ENCODE measurements at places on chromosomes 2 and 18. TPM values are rescaled to one million over a fixed set of nuclear protein-coding genes. Genes with fewer than 3 reads are reported as not detected.
A peak's percentile ranks its signal among the peaks of the same experiment; 100 is the strongest.

GRCh38 chr2:49616800-49617199, 462.5 kb upstream of the FSHR start:
- no peak for DNase-seq

DNA sequence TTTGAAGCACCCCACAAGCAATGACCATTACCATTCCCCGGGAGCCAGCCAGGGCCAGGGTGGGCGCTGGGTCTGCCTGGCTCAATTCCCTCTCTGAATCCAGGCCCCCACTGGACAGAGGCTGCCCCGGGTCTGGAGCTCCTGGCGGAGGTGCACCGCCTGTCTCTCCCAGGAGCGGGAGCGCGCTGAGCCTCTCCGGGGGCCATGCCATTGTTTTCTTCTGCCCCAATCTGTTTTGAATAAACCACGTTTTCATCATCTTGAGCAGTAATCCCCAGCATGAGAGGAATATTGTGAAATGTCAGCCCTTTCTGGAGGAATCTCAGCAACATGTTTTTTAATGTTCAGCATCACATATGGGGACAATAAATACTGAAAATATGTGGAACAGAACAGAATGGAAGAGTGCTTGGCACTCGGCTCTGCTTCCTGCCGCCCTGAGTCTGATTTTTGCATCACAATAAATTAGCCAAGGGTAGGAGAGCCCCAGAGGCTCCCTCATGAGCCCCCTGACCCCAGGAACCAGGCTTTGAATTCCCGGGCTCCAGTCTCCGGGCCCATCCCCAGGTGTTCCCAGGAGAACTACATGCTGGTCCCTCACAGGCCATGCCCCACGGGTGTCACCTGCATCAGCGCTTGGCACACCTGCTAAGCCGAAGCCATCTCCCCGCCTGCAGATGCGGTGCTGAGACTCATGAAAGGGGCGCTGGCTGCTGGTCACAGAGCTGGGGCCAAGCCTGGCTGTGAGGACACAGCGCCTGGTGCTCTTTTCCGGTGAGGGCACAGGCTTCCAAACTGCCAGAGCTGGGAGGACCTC, 88.8 kb downstream of the INHBB start:
- no peak for DNase-seq

The IL1A gene
- not detected for total RNA-seq

DNA sequence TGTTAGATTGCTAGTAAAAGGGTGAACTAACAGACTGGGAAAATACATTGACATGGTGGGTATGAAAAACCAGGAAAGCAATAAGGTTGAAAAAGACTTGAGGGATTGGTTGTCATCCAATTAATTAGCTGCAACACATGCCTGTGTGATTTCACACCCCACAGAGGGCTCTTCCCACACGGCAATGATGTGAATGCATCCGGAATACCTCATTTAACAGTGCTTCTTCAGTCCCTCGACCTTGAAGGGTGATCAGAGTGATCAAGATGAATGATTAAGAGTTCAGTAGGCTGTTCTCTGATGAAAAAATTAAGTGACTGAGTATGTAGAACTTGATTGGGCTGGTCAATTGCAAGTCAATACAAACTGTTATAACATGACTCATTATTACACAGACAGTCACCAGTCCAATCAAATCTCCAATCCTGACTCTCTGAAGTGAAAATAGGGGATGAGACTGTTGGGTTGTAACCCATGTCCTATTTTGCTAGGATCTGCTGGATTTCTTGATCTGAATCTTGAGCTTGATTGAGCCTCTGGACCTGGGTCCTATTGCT, 924.9 kb upstream of the FAM98A start:
- DNase-seq = no peak

DNA sequence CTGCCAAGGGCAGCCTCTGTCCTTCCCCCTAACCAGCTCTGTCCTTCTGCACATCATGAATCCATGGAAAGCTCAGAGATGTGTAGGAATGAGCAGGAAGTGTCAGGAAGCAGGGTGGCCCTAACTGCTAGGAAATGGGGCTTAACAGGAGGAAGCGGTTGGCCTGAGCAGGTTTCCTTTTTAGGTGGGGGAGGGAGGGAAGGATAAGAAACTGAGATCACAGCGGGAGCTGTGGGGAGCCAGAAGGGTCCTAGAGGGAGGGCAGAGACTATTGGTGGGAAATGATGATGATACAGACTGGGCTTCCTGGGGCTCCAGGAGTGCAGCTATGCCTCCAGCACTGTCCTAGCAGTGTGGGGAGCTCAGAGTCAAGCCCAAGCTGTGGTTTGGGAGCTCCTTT, 182.0 kb downstream of the SH3BP4 start:
- DNase-seq = no peak

DNA sequence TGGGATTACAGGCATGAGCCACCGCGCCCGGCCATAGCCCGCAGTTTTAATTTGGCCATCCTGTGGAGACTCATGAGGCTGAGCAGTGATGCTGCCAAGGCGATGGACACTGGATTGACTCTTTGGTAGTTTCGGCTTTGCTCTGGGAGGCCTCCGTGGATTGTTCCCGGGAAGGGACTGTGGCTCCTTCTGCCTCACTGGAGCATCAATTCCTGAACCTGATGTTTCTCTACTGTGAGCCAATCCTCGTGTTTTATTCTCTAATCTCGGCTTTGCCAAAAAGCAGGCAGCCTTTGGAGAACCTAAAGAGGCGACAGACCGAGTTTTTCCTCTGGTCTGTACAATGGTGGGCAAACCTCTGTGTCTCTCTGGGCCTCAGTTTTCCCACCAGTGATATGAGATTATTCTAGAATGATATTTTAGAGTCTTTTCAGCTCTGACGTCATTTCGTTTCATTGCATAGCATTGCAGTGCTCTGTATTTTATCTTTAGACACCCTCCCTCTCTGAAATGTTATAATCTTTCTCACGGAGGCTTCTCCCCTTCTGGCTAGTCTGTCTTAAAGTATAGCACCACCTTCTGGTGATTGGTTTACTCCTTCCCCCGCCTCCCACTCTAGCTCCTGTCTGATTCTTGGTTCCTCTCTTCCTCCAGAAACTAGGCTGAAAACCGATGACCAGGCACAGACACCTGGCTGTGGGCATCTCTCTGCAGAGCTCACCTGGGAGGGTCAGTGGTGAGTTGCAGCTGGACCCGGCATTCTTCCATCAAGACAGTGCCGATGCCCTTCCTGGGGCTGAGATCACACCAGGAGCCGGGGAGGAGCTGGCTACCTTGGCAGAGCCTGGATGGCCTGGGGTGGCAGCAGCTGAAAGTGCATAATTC, 341.3 kb downstream of the MYCN start:
- peak; percentile 57 for DNase-seq

DNA sequence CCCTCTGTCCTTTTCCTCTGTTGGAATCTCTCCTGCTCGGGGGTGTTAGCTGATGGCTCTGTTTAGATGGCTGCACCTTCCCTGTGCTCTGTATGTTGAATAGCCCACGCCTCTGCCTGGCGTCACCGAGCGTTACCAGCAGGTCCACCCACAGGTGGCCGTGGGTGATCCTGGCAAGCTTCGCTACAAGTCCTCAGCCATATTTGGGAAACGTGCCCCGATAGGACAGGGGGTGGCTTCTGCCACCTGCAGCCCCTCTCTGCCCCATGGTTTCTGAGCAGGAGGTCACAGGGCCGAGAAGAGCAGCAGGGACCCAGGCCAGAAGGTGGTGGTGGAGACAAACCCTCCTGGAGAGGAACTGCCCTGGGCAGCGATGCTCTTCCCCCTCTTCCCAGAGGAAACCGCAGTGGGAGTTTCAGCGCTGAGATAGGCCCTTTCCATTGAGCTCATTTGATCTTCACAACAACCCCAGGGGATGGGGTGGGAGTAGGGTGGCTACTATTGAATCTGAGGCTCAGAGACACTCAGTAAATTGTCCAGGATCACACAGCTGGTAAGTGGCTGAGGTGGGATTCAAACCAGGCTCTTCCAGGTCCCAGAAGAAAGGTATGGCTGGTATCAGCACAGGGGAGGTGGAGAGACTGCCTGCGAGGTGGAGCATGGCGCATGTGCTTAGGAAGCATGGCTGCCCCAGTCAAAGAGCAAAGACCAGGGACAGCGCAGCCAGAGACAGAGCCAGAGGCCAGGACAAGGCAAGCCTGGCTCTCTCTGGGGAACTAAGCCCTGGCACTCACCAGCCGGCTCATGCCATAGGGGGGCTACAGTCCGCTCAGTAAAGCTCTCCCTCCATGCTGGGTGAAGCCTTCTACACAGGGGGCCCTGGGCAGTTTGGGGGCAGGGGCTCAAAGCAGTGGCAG, 15.0 kb downstream of the NGEF start:
- DNase-seq = peak; percentile 49

The FSHR gene
- 1.3 TPM for total RNA-seq

The PAX8 gene
- 2.7 TPM for total RNA-seq

DNA sequence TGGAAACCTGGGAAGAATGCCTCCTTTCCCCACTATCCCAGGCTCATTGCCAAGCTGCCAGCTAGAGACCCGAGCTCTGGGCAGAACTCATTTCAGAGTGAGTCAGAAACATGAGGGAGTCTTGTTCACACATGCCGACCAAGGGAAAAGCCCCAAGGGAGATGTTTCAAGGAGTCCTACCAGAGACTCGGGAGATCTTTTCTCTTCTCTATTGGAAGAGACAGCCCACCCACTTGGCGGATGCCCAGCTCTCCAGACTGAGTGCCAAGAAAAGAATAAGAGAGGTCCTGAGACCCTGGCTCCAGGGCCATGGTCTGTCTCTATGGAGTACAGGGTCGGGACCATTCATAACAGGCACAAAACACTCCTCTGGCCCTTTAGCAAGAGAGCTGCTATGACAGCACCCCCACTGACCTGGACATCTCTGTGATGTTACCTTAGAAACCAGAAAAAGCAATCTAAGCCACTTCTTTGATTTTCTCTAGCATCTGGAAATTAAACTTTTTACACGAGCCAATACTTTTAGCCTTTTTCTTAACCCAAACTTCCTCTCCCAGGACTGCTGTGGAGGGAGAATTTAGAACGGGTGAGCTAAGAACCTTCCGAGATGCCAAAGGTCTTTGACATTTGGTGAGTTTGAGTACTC, 18.5 kb upstream of the IGFBP5 start:
- no peak for DNase-seq

The ERFE gene
- total RNA-seq = 2.3 TPM

The GALNT3 gene
- 6.9 TPM for total RNA-seq

The RTP5 gene
- total RNA-seq = 5.9 TPM

The CRYGD gene
- total RNA-seq = 2.1 TPM

The TYW5 gene
- total RNA-seq = 8.5 TPM

DNA sequence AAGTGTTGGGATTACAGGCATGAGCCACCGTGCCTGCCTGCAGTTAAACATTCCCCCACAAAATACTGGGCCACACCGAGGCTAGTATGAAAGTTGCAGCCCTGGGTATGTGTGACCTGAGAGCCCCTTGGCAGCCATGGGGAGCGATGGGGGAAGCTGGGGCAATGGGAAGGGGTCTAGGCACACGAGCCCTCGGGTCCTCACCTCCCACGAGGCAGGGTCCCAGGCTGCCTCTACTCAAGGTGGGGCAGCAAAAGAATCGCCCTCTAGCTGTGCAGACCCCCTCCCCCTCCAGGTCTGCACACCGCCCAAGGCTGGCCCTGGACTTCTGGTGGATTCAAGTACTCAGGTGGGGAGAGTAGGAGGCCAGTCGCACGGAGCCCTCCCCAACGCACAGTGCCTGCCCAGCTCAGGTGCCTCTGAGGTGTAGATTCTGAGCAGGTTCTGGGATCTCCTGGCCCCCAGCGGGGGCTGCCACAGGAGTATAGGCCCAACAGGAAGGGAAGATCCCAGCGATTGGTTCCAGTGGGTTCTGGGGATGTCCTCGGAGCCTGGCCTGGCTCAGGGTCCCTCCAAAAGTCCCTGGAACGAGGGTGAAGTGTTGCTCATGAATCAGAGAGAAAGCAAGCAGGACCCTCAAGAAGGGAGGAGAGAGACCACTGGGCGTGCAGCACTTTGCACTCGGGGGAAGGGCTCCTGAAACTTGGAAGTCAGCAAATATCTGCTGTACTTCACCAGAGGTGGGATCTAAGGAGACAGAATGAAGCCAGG, 2.6 kb downstream of the GPR35 start:
- peak; percentile 14 for DNase-seq

The PROKR1 gene
- not detected for total RNA-seq

DNA sequence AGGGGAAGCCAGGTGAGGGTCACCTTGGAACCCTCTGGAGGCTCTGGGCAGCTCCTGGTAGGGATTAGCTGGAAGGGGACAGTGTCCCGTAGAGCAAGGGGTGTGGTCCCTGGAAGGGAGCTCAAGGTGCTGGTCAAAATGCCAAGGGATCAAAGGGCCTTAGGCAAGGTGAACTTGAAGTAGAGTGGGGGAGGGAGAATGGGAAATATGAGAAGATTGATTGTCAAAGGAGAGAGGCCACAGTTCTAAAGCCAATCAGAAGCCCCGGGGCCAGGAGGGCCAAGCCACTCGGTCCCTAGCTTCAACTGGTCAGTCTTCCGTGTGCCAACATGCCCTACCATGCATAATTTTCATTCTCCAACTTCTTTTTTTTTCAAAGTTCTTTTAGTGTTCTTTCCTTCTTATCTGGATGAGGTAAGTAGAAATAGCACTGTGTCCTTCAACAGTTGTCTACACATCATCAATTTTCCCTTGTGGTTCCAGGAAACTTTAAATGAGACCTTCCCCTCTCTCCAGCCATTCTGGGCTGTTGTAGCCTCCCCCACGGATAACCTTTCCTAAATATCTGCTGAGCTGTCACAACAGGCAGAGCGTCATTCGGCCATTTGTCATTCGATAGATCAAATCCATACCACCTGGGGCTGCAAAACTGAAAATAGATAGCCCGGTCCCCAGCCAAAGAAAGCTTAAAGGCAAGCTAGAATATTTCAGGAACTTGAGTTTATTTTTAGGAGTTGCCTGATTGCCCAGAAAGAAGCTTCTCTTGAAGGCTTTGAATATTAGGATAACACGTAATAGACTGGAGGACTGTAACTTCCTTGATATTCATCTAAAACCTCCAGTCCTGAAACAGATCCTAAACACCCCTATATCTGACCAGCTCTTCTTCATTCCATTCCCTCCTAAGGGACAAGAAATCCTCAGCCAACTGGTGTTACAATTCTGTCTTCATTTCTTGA, 83.3 kb downstream of the ALPK2 start:
- DNase-seq = no peak

The SLC39A10 gene
- total RNA-seq = 93.2 TPM

GRCh38 chr18:69588301-69588700, 187.6 kb downstream of the DOK6 start:
- DNase-seq = no peak

GRCh38 chr2:83531206-83531826, 927.8 kb downstream of the SUCLG1 start:
- no peak for DNase-seq

DNA sequence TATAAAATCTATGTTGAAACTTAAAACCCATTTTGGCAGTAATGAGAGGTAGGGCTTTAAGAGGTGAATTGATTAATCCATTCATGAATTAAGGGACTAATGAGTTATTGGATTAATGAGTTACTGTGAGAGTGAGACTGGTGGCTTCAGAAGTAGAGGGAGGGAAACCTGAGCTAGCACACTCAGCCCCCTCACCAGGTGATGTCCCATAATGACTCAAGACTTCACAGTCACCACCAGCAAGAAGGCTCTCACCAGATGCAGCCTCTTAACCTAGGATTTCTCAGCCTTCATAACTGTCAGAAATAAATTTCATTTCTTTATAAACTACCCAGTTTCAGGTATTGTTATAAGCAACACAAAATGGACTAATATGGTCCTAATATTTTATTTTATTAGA, 621.7 kb upstream of the ACVR2A start:
- DNase-seq = no peak
